ENCODE measurements at places on chromosomes 6 and 20. TPM values are rescaled to one million over a fixed set of nuclear protein-coding genes. Genes with fewer than 3 reads are reported as not detected.

The SNAI1 gene
- total RNA-seq = 1.7 TPM

The BANF2 gene
- not detected for total RNA-seq

The C6orf141 gene
- 0.60 TPM for total RNA-seq

The UST gene
- 5.7 TPM for total RNA-seq

The RFX6 gene
- total RNA-seq = not detected

The DDO gene
- total RNA-seq = 5.5 TPM

Measured in RPMI7951 (cell line).